Activated CD4-positive, alpha-beta T cell treated with anti-CD3 and anti-CD28 coated beads, Interleukin-10, Interleukin-2, amounts not matched to agents 100 ng/mL and 50 ng/mL, durations not matched to agents 16 hours and 8 hours (primary cell): ENCODE measurements at places on chromosomes 2 and 18.

DNA sequence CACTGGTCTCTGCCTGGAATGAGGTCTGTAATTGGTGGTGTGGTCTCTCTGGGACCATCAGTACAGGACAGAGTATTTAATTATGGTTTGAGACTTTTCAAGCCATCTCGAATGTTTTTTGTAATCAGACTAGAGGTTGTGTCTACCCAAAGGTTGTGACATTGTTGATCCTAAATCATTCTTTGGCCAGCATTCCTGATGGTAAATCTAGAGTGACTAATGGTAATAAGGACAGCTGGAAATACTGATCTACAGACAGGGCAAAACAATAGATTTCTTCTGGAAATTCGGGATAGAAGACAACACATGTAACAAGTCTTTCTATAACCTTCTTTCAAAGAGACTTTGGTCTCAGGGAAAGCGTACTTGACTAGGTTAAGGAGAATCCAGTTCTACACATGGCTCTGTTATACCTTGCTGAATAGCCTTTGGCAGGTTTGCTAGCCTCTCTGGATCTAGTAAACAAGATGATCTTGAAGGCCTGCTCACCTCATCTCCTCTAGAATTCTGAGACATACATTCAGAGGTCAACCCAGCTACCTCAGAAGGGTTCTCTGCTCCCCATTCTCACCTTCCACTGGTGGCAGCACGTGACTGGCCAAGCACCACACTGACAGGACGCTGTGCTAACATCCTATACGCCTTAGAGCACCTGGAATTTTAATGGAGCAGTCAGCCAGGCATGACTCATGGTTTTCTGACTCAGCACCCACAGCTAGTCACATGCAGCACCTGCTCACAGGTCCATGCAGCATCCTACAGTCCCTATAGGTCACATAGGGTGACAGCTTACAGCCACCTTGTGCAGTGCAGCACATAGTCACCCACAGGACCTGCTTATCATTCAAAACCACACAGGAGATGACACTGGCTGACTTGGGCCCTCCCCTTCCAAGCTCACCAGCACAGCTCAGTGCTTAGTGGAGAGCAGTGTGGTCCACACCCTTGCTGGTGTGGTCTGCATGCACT, 12.2 kb downstream of the PLB1 start:
- peak; percentile 16 for DNase-seq

GRCh38 chr2:167200019-167200418, 311.7 kb downstream of the XIRP2 start:
- DNase-seq: no peak

DNA sequence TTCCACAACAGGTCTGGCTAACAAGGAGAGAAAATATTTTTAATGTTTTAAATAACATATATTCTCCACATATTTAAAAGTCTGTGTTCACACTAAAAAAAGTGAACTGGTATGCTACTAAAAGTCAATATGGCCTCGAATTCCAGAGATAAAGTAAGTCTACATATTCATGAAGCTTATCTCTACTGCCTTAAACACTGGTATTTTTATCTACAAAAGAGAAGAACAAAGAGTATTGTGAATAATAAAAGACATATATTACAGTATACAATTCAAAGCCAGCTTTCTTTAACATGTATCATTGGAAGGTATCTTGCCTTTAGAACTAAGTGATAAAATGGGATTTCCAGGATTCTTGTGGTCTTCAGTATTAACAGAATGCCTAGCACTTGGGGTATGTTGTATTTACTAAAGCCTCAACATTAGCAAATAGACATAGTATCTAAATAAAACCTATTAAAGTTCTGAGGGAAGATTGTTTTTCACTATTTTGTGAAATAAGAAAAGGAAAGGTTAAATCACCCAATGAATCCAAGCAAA, 302.8 kb upstream of the CCDC68 start:
- DNase-seq: no peak

- no peak for DNase-seq
Observed at GRCh38 chr18:55988537-55988936, 400.5 kb upstream of the TCF4 start.

GRCh38 chr2:37653093-37653492, 18.3 kb downstream of the CDC42EP3 start:
- DNase-seq: no peak

DNA sequence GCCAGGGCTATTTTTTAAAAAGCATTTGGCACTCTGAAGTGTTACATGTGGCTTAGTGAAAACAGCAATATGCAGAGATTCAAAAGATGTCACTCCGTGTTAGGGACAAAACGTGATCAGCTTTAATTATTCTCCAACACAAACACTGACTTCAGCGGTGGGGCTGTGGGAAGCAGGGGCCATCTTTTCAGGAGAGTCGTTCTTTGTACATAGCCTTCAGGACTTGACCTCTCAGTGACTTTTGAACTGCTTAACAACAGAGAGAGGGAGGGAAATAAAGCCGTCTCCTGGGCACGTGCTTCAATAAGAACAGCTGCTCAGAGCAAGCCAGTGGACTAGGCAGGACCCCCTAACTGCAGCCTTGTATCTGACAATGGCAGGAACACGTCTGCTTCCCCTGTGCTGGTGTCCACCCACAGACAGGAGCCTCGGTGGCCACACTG, 95.0 kb upstream of the HDAC4 start:
- no peak for DNase-seq

DNA sequence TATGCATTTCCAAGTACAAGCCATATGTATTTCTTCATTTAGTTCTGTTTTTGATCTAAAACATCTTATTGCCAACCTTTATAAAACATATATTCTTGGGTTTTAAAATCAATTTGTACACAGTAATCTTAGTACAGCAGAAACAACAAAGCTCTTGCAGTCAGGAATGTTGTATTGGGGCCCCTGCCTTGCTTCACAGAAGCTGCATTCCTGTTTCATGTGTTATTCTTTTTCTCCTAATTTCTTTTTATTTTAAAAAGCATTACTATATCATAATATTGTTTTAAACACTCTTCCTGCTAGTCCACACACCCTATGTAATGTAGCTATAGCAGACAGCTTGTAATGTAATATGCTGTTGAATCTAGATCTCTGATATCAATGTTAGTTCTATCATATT, 24.0 kb downstream of the SERPINB7 start:
- no peak for DNase-seq

DNA sequence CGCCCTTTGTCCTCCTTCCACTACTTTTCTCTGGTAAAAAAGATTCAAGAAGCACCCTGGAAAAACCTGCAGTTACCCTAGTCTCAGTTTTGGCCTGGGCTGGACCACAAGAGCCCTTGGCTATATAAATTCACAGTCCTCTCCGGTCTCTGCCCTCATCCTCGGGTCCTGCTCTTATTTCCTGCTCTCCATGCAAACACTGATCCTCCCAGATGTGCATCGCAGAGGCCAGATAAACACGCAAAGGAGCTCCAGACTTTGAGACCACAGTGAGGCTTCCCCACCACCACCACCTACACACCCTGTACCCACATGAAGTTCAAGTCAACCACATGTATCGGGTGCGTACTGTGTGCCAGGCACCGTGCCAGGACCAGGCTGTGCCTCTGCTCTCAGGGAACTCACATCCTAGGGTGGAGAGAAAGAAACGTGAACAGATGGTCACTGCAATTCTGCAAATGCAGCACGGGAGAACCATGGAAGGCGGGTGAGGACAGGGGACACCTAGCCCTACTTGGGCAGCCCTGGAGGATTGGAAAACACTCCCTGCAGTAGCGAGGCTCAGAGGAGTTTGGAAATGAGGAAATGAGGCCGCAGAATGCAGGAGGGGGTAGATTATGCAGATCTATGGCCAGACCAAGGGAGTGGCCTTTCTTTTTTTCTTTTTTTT, 7.4 kb downstream of the CTDSP1 start:
- DNase-seq: peak; percentile 72

GRCh38 chr2:204407204-204408014, 137.9 kb upstream of the PARD3B start:
- no peak for DNase-seq

DNA sequence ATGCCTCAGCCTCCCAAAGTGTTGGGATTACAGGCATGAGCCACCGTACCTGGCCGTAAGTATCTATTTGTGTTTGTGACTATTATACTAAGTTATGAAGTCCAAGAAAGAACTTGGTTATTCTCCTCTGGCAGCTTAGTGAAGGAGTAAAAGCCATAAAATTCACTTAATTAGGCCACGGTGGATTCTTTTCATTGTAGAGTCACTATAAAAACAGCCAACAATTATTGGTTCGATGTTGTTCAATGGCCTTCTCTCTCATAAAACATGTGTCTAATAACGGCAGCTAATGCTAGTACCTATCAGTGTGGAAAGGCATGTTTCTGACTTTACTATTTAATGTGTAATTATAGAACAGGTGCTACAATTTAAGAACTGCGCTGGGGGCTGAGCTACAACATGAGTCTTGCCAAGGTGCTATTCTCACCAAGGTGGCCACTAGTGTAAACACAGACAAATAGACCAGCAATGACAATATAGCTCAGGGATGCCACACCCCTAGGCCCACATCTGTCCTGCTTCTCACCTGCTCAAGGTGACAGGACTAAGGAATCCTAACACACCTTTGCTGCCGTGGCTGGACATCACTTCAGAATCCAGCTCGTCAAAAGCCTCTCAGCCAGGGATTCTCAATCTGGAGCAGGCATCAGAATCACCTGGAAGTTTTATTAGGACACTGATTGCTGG, 17.2 kb downstream of the ATP8B1 start:
- DNase-seq: no peak

DNA sequence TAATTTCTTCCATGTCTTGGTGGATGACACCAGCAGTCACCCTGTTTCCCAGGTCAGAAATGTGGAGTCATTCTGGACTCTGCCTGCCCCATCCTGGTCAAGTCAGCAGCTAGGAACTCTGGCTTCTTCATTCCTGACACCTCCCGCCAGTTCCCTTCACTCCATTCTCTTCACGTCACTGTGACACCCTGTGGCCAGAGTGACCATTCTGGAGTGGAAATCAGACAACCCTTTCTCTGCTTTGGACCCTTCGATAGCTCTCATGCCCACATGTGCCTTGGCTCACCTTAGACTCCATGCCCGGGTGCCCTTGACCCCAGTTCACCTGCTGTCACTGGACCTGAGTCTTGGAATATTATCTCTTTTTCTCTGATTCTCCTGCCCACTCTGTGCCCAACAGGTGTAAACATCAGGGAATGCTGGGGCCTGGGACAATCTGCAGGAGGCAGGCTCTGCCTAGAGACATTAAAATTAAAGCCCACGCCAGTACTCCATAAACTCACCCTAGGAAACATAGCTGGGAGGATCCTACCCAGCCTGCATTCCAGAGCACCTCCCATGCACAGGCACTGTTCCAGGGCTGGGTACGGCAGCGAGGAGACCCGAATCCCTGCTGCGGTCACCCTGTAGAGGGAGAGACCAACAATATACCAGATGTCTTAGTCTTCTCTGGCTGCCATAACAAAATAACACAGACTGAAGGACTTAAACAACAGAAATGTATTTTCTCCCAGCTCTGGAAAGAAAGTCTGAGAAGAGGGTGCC, 41.1 kb upstream of the FAHD2A start:
- DNase-seq: no peak

DNA sequence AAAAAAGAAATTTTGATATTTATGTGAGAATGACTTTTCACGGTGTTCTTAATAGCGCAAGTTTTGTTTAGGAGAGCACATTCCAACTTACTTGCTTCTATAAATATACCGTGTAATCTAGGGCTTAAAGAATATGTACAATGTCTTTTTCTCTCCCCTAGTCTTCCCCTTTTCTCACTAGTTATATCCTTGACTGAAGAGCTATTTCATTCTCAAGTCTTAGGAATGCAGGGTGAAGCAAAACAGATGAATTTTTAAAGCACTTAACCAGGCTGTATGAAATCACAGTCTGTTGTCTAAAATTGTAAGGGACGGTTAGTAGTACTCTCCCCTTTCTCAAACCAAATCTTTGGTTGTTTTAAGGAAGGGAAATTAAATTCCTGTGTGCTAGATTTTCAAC, 29.6 kb upstream of the SLC30A6 start:
- no peak for DNase-seq

DNA sequence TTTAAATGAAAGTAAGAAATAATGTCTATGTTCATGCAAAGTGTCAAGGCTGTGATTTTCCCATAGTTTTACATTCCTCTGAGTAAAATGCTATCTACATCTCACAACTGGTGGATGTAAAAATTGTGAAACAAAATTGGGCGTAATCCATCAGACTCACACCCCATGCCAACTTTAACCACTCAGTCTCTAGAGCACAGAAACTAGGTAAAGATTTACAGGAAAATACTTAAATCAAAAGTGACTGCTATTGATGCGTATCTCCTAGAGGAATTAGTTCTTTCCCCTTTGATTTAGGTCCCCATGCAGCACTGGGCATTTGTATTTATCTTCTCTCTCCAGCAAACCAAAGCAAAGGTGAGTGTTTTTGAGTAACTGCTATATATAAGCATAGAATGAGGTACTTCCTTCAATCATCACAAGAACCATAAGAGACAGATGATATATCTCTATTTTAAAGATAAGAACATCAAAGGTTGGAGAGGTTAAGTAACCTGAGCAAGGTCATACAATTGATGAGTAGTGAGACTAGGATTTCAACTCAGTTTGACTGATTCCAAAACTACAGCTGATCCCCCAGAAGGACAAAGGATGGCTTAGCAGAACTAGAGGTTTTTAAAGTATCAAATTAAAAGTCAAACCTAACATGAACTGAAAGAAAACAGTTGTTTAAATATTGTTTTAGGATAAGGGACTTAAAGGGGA, 594.0 kb upstream of the ACVR2A start:
- DNase-seq: no peak

DNA sequence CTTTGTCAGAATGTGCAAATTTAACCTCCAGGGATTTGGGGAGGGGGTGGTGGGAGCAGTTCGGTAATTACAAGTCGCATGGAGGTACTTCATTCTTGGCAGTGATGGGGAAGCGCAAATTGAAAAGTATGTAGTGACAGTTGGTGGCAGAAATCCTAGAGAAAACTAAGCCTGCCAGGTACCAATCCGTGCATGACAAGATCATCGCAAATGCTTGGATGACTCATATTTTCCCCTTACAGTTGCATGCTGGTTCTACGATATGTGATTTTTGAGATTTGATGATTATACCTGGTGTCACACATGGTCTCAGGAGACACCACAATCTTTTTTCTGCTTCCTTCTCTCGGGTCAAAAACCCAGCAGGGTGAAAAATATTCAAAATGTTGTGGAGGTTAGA, 479.7 kb upstream of the ID2 start:
- DNase-seq: peak; percentile 54

- no peak for DNase-seq
Observed at GRCh38 chr18:45951016-45951714, 16.0 kb downstream of the EPG5 start.

DNA sequence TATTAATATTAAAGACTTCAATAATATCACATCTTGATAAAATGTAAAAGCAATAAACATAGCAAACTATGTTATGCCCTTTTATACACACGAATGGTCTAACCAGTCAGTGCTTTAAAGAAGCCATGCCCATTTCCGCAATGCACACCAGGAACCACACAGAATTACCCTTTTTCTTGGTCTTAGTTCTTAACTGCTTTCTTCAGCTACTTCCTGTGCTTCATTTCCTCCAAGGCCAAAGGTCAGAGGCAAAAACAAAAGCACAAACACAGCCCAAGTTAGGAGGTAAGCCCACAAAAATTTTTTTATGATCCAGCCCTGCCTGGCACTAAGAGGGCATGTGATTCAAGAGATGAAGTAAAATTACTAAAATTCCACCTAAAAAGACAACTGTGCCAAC, 267.2 kb downstream of the FBXO15 start:
- DNase-seq: no peak
